ENCODE measurements at places on chromosomes 7 and 10.
A peak's percentile ranks its signal among the peaks of the same experiment; 100 is the strongest.

- DNase-seq, result no peak
These were observed 208.4 kb downstream of the ACTR3B start for GRCh38 chr7:152967958-152968357.

- no peak for DNase-seq
These were observed 135.8 kb upstream of the UNC5B start for GRCh38 chr10:71076473-71077142.

DNA sequence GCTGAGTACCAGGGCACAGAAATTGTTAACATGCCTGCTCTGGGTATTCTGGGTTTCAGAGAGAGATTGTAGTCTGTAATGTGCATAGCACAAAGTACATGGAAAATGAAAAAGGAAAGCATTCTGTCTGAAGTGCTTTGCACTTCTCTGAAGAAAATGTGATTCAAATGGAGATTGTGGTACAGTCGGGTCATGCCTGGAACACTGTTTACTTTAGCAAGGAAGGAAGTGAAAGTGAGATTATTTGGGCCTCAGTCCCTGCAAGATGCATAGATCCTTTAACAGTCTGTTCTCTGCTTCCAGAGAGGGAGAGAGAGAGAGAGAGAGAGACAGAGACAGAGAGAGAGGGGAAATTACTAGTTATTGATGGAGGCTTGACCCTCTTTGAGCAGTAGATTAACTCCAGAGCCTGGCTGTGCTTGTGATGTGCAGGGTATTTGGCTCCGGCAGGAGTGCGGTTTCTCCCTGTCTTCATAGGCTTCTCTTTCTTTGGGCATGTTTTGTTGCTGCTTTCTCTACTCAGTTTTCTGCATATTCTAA, 5.4 kb downstream of the VWC2 start:
- DNase-seq, result no peak

DNA sequence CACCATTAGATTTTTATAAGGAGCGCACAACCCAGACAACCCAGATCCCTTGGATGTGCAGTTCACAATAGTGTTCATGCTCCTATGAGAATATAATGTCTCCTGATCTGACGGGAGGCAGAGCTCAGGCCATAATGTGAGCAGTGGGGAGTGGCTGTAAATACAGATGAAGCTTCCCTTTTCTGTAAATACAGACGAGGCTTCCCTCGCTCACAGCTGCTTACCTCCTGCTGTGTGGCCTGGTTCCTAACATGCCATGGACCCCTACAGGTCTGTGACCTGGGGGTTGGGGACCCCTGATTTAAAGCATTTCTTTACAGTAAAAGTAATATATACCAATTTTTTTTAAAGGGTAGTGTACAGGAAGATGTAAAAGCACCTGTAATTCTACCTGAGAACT, 33.2 kb downstream of the HELLS start:
- no peak for DNase-seq

GRCh38 chr7:5590596-5591277, 167.1 kb upstream of the TNRC18 start:
- no peak for DNase-seq

DNA sequence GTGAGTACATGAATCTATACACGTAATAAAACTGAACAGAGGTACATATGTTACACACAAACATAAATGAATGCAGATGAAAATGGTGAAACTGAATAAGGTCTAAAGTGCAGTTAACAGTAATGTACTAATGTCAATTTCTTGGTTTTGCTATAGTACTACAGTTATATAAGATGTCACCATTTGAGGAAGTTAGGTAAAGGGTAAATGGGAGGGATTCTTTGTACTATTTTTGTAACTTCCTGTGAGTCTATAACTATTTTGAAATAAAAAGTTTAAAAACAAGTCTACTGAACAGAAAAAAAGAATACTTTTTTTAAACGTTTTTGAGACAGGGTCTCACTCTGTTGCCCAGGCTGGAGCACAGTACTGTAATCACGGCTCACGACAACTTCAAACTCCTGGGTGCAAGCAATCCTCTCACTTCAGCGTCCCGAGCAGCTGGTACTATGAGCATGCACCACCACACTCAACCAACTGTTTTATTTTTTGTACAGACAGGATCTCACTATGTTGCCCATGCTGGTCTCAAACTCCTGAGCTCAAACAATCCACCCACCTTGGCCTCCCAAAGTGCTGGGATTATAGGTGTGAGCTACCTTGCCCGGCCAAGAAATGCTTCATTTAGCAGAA, 71.5 kb downstream of the WAPL start:
- DNase-seq, result no peak

GRCh38 chr10:15562116-15562515, 157.6 kb downstream of the ITGA8 start:
- DNase-seq, result no peak

GRCh38 chr7:77393261-77393660, 22.9 kb downstream of the GSAP start:
- DNase-seq, result peak; percentile 13

GRCh38 chr10:98417973-98418664, 3.1 kb upstream of the PYROXD2 start:
- no peak for DNase-seq

DNA sequence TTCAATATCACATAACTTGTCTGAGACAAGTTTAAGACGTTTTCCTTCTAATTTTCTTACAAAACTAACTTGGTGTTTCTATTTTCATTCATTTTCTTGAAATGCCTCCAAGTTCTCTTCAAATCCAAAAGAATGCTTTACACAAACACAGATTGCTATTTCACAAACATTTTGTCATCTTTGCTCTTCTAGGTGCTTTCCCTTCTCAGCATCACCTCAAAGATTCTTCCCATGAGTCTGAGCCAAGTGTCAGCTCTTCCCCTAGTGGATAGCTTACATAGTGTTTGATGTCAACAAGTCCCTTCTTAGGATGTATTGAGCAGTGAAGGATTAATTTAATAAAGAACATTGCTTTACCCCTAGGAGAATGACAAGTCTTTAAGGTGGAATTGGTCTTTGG, 38.1 kb upstream of the SEMA3A start:
- no peak for DNase-seq

DNA sequence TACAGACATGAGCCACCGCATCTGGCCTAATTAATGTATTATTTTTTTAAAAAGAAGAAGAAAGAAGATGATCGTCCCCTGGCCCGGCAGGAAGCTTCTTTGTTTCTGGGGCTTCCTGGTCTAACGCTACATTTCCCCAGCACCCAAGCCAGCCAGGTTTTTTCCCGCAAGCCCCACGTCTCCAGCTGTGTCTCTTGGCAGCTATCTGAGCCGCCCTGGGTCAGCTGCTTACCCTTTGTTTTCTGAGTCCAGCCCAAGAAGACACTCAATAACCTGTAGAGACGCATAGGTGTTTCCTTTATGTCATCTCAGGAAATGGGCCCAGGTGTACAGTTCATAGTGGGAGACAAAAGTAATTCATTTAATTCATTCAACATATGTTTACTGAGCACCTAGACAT, 110.2 kb downstream of the MTPAP start:
- DNase-seq, result no peak

GRCh38 chr7:897086-897485, 20.7 kb downstream of the GET4 start:
- no peak for DNase-seq

DNA sequence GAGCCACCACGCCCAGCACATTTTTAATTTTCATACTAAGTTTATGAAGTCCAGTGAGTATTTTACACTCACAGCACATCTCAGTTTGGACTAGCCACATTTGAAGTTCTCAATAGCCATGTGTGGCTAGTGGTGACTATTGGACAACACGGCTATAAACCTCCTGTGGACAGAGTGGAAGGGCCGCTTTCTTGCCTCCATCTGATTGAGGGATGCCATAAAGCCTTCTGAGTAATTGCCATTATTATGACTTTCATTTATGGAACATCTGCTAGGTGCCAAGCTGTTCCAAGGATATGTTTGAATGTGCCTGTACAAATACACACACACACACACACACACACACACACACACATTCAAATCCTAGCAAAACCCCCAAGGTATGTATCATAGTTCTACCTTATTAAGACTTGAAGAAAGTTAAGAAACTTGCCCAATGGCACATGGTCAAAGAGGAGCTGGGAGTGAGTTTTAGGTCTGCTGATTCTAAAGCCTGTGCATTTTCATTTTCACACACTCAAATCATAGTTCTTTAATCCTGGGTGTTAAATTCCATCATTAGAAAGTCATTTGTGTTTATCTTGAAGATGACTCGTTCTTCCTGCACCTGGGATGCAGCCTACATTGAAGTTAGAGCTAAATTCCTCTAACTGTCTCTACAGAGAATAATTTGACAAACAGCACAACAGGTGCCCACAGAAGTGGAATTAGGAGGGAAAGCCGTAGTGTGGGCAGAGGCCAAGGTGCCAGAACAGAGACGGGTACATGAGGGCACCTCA, 143.3 kb downstream of the PKD1L1 start:
- no peak for DNase-seq

- DNase-seq, result no peak
These were observed 151.8 kb upstream of the AHR start for GRCh38 chr7:17146621-17147020.

GRCh38 chr10:117449636-117450035, 74.4 kb upstream of the PDZD8 start:
- no peak for DNase-seq

DNA sequence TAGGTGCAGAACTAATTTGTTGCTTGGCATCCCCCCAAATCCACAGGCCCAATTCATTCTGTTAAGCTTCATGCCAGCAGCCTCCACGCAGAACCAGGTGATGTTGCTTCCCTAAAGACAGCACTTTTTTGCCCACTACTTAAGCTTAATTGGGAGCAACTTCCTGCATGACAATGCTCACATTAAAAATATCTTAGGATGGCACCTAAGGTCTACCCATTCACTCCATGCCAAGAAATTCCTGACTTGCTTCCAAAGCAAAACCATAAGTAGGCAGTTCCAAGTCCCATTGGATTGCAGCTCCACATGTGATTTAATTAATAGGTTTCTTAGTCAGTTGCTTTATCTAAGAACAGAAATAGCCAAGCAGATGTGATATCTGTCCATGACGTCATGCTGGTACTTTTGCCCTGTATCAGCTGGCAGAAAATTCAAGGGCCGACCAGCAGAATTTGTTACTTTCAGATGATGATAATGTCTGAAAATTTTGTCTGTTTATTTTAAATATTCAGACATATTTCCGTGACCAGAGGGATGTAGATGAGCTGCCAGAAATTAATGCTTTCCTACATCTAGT, 325.5 kb downstream of the LHFPL3 start:
- no peak for DNase-seq

DNA sequence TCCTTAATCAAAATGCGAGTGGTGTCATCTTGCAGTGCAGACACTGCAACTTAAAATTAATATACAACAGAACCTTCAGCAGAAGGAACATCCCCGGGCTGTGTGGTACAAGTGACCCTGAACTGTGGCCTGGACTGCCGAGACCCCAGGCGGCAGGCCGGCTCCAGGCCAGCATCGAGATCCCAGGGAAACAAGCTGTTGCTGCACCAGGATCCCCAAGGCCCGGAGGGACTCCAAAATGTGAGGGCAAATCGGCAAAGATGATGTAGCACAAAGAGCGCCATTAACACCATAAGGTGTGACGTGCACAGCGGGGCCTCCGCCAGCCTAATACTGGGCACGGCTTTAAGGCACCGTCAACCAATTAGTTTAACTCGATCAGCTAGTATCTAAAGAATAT, 73.9 kb downstream of the EBF3 start:
- DNase-seq, result no peak

DNA sequence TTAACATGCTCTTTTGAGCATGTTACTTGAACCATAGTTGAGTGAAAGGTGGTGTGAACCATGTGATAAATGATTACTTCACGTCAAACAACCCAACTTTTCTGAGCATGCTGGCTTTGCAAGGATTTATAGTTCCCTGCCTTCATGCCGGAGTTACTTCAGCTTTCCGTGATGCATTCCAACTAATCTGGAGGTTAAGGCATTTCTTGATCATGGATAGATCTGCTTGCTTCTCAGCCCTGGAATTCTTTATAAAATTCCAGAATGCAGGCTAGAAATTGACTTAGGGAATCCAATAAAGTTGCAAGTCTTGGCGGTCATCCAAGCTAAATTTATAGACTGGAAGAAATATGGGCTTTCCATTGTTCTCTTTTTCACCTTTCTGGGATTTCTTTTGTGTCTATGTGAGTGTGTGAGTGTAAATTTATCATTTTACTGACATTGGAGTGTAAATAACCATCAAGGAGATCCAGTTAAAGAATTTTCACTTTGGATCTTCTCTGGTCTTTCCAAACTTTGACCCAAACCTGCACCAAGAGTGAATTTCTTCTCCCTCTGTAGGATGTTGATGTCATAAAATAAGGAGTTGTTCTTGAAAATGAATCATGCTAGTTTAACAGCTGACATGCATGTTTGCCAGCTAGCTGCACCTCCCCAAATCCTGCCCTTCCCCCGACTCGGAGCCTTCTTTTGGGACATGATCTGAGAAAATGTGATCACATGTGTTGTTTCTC, 289.0 kb downstream of the TWIST1 start:
- DNase-seq, result no peak

- DNase-seq, result no peak
These were observed 26.1 kb downstream of the CALML3 start for GRCh38 chr10:5550621-5551530.

- no peak for DNase-seq
These were observed 15.7 kb upstream of the NDUFA5 start for GRCh38 chr7:123573341-123573740.

DNA sequence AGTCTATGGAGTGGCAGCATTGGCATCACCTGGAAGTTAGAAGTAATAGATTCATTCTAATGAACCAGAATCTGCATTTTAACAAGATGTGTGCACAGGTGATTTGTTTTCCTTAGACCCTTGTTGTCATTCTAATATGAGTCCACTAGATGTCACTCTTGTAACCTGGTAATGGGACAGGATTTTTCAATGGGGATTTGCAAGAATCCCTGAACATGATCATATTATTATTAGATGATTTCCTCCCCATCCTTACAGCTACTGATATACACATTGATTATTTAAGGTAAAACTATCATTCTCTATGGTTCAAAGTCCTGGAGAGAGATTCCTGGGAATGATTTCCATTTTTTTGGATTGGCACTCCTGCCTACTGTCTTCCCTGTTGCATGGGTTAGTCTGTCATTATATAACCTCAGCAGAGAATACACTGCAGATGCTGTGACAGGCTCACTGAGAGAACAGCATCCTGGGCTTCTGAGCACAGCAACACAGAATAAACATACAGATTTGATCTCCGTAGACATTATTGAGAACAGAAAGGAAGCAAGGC, 194.9 kb downstream of the SUGCT start:
- DNase-seq, result no peak
